ENCODE measurements at places on chromosomes 3 and 15. TPM values are rescaled to one million over a fixed set of nuclear protein-coding genes. Genes with fewer than 3 reads are reported as not detected.
A peak's percentile ranks its signal among the peaks of the same experiment; 100 is the strongest.

BOC gene
- 16.8 TPM for total RNA-seq

CRABP1 gene
- not detected for total RNA-seq

GCNT3 gene
- not detected for total RNA-seq

PIF1 gene
- total RNA-seq = 9.7 TPM

MYL3 gene
- not detected for total RNA-seq

CCDC51 gene
- total RNA-seq = 10.1 TPM

TMOD2 gene
- 5.9 TPM for total RNA-seq

DNA sequence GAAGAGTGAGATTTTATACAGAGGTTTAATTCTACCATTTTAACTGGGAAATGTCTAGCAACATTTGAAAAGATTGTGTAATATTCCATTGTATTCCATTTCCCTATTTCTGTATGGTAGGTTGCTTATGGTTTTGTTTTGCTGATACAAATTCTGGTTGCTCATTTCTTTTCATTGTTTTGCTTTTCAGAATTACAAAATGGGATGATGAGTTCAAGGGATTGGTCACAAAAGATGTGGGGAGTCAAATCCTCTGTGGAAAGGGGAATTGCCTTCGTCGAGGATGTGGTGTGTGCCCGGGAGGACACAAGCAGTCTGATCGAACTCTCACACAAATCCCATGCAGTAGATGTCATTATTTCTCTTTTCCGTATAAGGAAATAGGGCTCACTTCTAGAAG lies 18.3 kb downstream of the SLCO3A1 start:
- H3K4me1 ChIP-seq = peaks cover 16% of the 10 kb centered on the region
- DNase-seq = no peak
- H3K4me3 ChIP-seq = no peak overlapping the region
- no peaks in the 10 kb centered on the region for H3K36me3 ChIP-seq
- no peak overlapping the region for H3K27ac ChIP-seq
- H3K27me3 ChIP-seq = no peaks in the 10 kb centered on the region

DNA sequence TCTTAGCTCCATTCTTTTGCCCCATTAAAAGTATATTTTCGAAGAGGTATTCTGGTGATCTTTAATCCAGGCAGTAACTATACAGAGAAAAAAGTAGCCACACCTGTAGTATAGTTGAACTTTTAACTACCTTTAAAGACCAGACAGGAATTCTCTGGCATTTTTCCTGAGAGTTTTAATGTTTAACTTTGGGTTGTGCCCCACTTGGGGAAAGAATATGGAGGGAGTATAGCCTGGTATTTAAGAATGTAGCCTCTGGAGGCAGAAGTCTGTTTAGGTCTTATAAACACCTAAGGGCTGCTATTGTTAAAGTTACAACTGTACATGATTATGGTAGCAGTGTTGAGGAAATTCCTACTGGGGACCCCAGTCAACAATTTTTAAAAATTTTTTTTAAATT lies 19.3 kb downstream of the C3orf85 start:
- no peaks in the 10 kb centered on the region for H3K27me3 ChIP-seq
- no peak overlapping the region for H3K27ac ChIP-seq
- H3K4me1 ChIP-seq = no peaks in the 10 kb centered on the region
- no peak overlapping the region for H3K4me3 ChIP-seq

DNA sequence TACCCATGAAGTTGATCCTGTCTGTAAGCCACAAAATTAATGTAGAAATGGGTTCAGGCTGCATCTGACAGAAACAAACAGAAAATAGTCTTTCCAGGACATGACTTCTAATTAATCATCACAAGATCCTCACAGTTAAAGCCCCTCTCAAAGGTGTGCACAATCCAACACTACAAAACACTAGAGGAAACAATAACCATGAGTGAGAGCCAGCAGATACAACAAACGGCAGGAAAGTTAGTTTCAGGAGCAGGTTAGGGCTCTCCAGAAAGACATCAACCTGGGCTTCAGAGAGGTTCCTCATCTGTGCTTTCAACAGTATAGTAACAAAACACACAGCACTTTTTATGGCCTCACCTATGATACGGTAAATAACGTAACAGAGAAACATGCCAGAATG lies 42.8 kb downstream of the DPH3 start:
- H3K27me3 ChIP-seq = no peaks in the 10 kb centered on the region
- no peaks in the 10 kb centered on the region for H3K4me1 ChIP-seq
- H3K36me3 ChIP-seq = no peaks in the 10 kb centered on the region
- H3K27ac ChIP-seq = no peak overlapping the region
- no peak overlapping the region for H3K4me3 ChIP-seq
- no peak for DNase-seq

DNA sequence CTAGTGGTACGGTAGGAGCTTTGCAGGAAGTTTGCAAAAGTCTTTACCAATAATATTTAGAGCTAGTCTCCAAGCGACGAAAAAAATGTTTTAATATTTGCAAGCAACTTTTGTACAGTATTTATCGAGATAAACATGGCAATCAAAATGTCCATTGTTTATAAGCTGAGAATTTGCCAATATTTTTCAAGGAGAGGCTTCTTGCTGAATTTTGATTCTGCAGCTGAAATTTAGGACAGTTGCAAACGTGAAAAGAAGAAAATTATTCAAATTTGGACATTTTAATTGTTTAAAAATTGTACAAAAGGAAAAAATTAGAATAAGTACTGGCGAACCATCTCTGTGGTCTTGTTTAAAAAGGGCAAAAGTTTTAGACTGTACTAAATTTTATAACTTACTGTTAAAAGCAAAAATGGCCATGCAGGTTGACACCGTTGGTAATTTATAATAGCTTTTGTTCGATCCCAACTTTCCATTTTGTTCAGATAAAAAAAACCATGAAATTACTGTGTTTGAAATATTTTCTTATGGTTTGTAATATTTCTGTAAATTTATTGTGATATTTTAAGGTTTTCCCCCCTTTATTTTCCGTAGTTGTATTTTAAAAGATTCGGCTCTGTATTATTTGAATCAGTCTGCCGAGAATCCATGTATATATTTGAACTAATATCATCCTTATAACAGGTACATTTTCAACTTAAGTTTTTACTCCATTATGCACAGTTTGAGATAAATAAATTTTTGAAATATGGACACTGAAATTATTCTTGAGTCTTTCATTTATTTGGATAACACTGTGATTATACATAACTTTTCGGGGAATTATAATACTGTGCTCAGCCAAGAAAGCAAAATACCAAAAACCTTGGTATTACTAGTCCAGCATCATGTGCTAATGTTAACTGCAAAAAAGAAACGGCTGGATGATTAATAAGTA lies 2.2 kb downstream of the SOX2 start:
- H3K36me3 ChIP-seq = no peaks in the 10 kb centered on the region
- no peak overlapping the region for H3K4me3 ChIP-seq
- DNase-seq = no peak
- no peak overlapping the region for H3K27ac ChIP-seq

DNA sequence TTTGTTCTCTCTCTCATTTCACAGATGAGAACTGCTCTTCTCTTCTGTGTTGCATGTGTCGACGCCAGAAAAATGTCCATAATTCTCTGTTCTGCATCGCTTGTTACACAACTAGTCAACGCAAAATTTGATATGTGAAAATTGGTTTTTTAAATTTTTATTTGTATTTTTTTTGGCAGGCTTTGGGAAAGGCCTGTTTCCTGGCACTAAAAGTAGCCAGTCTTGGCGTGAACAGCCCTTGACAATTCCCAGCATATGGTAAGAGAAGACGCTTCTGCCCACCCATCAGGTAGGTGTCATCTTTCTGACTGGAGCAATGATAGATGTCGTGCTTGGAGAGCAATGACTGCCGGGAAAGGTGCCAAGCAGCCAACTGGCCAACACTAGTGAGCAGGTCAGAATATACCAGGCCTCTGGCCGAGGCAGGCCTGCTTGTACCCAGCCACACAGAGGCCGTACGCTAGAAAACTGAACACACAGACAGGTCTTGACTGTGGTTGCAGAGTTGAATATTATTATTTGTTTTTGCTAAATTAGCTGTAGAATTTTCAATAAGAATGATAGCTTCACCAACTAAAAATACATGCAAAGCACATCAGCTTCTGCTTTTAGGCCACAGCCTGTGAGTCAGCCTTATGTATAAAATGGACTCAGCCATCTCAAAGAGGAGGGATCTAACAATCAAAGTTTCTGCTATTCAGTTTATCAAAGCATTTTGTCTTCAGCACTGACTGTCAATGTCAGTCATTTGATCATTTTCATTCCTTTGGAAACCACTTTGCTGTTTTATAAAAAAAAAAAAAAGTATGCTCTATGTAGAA lies 837.5 kb downstream of the MCTP2 start:
- DNase-seq = no peak
- no peak overlapping the region for H3K27ac ChIP-seq
- no peak overlapping the region for H3K4me3 ChIP-seq
- no peaks in the 10 kb centered on the region for H3K36me3 ChIP-seq
- H3K27me3 ChIP-seq = no peaks in the 10 kb centered on the region

GRCh38 chr3:77869423-77869822 lies 829.5 kb downstream of the ROBO2 start:
- no peaks in the 10 kb centered on the region for H3K27me3 ChIP-seq
- H3K4me3 ChIP-seq = no peak overlapping the region
- no peaks in the 10 kb centered on the region for H3K36me3 ChIP-seq

GRCh38 chr15:58332676-58333400 lies 99.0 kb upstream of the LIPC start:
- H3K4me3 ChIP-seq = no peak overlapping the region
- no peaks in the 10 kb centered on the region for H3K27me3 ChIP-seq
- no peaks in the 10 kb centered on the region for H3K36me3 ChIP-seq
- DNase-seq = peak; percentile 77
- peaks cover 36% of the 10 kb centered on the region for H3K4me1 ChIP-seq

DNA sequence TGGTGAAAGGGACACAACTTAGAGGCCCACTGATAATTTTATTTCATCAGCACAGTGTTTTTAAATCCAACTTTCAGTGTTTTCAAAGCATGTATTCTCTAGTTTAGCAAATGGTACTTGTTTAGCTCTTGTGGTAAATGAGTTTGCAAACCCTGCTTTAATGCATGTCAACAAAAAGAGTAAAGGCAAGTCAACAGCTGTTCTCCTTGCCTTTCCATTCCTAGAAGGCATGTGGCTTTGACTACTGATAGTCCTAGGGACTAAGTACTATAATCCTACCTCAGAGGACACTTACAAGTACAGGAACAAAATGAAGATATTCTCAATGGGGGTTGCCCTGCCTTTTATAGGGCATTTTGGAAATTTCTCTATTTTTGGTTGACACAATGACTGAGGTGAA lies 13.1 kb downstream of the NPTN start:
- peaks cover 30% of the 10 kb centered on the region for H3K4me1 ChIP-seq
- no peak for DNase-seq
- H3K27me3 ChIP-seq = no peaks in the 10 kb centered on the region
- no peak overlapping the region for H3K4me3 ChIP-seq
- no peak overlapping the region for H3K27ac ChIP-seq

DNA sequence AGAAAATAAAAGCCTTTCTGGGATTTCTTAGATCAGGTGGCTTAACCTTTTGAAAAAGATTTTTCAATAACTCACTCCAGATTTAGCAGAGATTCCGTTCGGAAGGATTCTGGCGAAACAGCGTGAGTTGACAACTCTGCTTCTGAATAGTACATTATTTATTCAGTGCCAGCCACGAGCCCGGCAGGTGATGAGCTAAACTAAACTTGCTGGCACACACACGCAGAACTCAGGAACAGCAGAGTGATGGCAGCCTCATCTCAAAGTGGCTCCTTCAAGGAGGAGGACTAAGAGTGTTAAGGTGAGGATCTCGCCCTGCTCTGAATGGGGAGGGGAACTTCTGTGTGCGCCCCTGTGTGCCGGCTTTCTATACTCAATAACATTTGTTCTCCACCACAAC lies 114.3 kb downstream of the FAM43A start:
- peaks cover 29% of the 10 kb centered on the region for H3K27me3 ChIP-seq
- no peaks in the 10 kb centered on the region for H3K4me1 ChIP-seq
- H3K36me3 ChIP-seq = no peaks in the 10 kb centered on the region
- DNase-seq = no peak
- H3K27ac ChIP-seq = no peak overlapping the region

GRCh38 chr3:108222853-108223565 lies 785 bp upstream of the IFT57 start:
- H3K4me1 ChIP-seq = peaks cover 48% of the 10 kb centered on the region
- H3K36me3 ChIP-seq = no peaks in the 10 kb centered on the region
- no peaks in the 10 kb centered on the region for H3K27me3 ChIP-seq
- H3K4me3 ChIP-seq = peak overlapping the region; percentile 96
- peak overlapping the region; percentile 57 for H3K27ac ChIP-seq

DNA sequence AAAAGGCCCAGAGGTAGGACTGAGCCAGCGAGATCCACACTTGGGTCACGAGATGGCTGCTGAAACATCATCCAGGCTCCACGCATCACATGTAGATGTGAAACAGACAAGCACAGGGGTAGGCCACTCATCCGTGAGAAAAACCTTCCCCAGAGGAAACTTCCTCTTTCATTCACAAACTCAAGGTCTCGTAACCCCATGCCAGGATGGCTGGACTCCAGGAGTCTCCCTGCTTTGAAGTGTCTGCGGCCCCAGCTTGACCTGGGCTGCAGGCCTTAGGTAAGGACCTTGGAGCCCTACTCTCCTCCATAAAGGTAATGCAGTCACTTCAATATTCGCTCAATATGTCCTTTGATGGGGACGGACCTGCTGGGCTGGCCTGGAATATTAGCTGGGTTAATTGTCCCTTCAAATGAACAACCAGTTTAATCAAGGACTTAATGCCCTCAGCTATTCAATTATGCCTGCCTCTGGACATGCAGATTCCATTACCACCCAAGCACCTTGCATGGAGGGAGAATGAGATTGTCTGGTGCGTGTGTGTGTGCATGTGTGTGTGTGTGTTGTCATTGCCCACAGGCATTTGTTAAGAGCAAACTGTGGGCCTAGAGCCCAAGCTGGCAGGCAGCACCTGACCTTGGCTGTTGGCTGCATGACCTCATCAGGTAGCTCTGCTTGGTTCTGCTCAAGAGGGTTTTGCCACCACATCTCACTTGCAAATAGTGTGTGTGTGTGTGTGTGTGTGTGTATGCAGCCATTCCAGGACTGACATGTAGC lies 186.9 kb upstream of the TLE3 start:
- no peak overlapping the region for H3K27ac ChIP-seq
- no peaks in the 10 kb centered on the region for H3K27me3 ChIP-seq
- no peaks in the 10 kb centered on the region for H3K36me3 ChIP-seq
- DNase-seq = no peak

GRCh38 chr3:102078854-102079808 lies 229.8 kb downstream of the NFKBIZ start:
- H3K4me1 ChIP-seq = peaks cover 5% of the 10 kb centered on the region
- no peaks in the 10 kb centered on the region for H3K36me3 ChIP-seq
- H3K27me3 ChIP-seq = no peaks in the 10 kb centered on the region
- H3K4me3 ChIP-seq = no peak overlapping the region
- DNase-seq = no peak

DNA sequence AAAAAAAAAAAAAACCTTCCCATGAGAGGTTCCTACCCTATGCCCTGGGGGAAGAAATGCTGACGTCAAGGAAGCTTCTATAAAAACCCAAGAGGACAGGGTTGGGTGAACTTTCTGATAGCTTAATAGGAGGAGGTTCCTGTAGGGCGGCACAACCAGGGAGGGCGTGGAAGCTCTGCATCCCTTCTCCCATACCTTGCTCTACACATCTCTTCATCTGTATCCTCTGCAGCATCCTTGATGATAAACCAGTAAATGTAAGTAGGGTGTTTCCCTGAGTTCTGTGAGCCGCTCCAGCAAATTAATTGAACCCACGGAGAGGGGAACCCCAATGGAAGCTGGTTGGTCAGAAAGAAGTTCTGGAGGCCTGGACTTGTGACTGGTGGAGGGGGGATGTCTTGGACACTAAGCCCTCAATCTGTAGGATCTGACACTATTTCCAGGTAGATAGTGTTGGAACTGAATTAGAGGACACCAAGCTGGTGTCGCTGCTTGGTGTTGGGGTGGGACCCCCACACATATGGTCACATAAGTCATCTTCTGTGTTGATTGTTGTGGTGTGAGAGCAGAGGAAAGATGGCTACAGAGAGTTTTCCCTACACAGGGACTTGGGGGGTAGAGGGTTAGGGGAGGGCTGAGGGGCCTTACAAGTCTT lies 91.5 kb downstream of the ST6GAL1 start:
- peaks cover 26% of the 10 kb centered on the region for H3K27me3 ChIP-seq
- no peak overlapping the region for H3K4me3 ChIP-seq
- H3K27ac ChIP-seq = no peak overlapping the region
